ENCODE measurements at places on chromosomes 12 and 14.

- no peak for DNase-seq
Measured at GRCh38 chr12:54049108-54049507, 4.5 kb upstream of the HOXC4 start.

GRCh38 chr12:116336542-116337065, 59.1 kb upstream of the MED13L start:
- DNase-seq = no peak

- no peak for DNase-seq
Measured at GRCh38 chr14:92582706-92583452, 69.3 kb downstream of the RIN3 start.

GRCh38 chr14:95725685-95726336, 11.9 kb upstream of the TCL1A start:
- DNase-seq = no peak

GRCh38 chr14:75454963-75455546, 27.2 kb downstream of the JDP2 start:
- peak; percentile 65 for DNase-seq

DNA sequence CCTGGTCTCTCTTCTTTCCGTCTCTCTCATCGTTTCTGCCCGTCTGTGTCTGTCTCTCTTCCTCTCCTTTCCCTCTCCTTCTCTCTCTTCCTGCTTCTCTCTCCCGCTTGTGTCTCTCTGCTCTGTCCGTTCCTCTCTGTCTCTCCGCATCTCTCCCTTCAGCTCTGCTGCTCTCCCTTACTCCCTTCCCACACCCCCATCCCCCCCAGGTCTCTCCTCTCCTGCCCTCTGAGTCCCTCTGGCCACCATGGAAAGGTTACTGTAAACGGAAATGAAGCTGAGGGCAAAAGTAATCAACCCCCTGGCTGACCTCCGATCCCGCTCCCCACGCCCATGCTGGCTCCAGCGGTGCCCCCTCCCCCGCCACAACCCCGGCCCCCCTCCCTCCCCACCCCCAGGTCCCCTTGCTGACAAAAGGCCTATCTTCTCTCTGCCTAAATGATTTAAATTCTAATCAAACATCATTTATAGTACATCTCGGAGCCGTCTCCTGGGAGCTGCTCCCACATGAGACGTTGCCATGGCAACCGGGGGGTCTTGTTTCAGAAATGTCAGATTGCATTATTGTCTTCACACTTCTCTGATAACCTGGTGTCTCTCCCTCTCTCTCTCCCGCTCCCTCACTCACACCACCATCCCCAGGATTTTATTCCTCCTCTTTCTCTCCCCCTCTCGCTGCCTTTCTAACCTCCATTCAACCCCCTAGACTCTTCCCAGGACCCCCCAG, 203.8 kb downstream of the RBM19 start:
- DNase-seq = no peak

- no peak for DNase-seq
Measured at GRCh38 chr14:69661194-69661537, 49.8 kb downstream of the SUSD6 start.

GRCh38 chr12:70040141-70040540, 203.1 kb upstream of the CNOT2 start:
- DNase-seq = peak; percentile 34

- no peak for DNase-seq
Measured at GRCh38 chr12:107779077-107779831, 4.8 kb downstream of the ASCL4 start.

DNA sequence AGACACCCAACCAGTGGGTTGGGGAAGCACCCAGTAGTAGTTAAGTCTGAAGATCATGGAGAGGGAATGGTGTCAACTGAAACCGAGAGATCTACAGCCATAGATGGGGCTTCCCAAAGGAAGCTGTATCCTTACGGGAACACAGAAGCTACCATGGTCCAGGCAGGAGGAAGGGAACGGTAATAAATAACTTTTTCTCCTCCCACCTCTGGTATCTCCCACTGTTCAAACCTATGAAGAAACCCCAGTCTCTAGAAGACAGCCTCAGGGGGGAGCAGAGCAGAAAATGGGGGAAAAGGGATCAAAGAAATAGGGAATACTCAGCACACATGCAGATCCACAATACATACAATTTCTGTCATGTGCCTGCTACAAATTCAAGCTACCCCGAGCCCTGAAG, 33.4 kb downstream of the ZNF605 start:
- no peak for DNase-seq

DNA sequence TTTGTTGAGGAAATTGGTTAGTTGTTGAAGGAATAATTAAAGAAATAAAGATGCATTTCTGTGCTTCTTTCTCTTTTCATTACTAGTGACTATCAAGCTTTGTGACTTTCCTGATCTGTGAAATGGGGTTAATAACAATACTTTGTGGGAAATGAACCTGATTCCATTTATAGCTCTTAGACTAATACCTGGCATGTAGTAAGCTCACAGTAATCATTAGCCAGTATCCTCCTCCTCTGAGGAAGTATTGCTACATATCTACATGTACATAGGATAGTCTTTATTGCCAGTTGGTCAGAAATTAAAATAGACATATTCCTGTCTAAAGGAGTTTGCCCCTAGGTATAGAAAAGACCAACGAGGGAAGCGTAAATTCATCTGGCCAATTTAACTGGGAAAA, 1.8 kb upstream of the CCDC198 start:
- DNase-seq = no peak

DNA sequence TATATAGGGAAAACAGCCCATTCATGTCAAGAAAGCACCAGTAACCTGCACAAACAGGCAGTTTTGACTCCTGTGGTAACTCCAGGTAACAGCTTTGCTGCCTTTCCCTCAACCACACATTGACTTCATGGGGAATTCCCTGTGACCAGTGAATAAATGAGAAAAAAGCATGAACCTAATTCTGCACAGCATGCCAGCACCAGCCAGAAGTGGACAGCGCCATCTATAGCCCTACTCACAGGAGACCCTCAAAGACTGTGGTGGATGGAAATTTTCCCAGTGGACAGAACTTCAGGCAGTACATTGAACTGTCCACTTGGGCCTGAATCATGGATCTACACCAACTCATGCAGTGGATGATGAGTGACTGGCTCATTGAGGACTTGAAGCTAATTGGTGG, 152.1 kb downstream of the SLC8A3 start:
- DNase-seq = no peak

- DNase-seq = no peak
Measured at GRCh38 chr12:69457433-69457832, 12.8 kb upstream of the FRS2 start.

DNA sequence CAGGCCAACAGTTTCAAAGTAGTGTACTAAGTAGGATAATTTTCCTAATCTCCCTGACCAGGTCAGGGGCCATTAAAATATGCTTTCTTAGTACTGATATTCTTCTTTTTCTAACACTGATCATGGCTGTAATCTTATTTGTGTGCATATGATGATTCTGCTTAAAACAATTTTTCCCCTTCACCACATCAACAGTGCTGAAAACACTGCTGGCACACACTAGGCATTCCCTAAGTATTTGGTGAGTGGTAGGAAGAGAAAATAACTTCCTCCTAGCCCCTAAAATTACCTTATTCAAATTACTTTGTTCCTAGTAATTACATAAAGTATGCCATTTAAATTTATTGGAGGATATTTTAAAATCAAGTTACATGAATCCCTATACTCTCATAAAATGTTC, 49.9 kb upstream of the BBS10 start:
- DNase-seq = peak; percentile 11

DNA sequence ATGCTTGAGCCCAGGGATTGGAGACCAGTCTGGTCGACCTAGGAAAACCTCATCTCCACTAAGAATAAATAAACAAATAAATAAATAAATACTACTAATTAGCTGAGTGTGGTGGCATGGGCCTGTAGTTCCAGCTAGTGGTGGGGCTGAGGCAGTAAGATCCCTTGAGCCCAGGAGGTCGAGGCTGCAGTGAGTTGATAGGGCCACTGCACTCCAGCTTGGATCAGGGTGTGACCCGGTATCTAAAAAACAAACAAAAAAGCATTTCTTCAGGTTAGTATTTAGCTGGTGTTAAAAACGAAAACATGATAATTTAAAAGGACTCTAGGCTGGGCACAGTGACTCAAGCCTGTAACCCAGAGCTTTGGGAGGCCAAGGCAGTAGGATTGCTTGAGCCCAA, 1.2 kb upstream of the FGD4 start:
- DNase-seq = no peak

DNA sequence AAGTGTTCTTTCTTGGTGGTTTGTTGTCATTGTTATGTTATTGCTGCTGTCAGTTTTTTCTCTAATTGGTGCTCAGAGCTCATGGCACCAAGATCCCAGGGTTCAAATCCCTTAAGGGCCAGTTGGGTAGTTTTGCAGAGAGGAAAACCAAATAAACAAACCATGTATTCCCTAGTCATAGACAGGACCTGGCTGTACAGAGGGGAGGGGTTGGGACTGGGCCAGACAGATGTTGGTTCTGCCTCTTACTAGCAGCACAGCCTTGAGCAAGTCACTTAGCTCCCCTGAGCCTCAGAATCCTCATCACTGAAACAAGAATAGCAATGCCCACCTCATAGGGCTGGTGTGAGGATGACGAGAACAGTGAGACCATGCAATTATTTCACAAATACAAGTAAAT, 53.4 kb downstream of the LTBP2 start:
- peak; percentile 56 for DNase-seq

DNA sequence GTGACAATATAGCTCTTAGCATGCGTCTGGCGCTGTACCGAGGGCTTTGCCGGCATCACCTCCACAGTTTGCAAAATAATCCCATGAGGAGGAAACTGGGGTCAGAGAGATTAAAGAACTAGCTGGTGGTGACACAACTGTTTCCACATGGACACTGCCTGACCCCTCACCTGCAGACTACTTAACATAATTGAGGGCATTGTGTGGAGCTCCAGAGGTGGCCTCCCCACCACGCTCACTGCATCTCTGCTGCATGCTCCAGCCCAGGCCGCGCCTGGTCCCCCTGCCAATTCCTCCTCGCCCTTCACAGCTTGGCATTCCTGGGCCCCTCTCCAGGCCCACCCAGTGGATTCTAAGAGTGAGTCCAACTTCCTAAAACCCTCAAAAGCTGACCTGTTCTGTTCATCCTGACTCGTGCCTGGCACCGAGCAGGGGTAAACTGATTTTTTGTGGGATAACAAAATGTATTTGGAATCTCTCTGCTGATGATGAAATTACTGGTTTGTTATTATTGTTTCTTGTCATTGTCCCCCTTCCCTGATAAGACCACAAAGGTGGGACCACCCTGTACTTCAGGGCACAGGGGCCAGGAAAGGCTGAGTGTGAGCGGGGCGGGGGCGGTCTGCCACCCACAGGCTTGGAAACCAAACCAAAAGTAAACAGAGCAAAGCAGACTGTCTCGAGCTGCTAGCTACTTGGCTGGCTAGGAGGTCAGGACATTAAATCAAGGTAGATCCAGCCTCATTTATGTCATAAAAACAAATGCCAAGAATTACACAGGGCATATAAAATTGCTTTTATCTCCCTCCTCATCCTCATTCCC, 40.6 kb downstream of the CHGA start:
- no peak for DNase-seq

DNA sequence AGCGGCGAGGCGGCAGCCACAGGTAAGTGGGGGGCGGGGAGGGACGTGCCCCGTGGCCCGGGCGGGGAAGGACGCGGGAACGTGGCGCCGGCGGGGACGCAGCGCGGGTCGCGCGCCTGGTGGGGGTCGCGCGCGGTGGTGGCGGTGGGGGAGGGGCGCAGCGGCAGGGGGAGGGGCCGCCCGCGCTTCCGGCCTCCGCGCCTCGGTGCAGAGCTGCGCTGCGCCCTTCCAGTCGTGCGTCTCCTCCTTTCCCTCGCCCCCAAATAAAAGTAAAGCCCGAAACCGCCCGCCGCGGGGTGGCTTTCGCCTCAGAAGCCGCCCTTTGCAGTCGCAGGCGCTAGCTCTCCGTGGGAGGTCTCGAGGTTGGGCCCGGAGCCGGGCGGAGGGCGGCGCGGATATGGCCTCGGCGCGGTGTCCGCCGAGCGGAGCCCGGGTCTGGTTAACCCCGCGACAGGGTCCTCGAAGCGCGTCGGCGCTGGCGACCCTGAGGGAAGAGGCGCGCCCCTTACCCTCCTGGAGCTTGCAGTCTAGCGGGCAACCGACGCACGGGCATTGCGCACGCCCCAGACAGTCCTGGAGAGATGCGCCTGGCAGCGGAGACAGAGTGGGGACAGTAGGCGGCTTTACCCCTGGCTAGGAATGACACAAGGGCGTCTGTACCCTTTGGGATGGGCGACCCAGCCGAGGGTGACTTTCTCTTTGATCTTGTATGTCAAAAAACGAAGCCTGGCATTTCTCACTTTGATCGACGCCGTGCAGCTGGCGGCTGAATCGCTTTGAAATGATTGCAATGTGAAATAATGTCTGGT, 589 bp downstream of the ATF1 start:
- peak; percentile 80 for DNase-seq

DNA sequence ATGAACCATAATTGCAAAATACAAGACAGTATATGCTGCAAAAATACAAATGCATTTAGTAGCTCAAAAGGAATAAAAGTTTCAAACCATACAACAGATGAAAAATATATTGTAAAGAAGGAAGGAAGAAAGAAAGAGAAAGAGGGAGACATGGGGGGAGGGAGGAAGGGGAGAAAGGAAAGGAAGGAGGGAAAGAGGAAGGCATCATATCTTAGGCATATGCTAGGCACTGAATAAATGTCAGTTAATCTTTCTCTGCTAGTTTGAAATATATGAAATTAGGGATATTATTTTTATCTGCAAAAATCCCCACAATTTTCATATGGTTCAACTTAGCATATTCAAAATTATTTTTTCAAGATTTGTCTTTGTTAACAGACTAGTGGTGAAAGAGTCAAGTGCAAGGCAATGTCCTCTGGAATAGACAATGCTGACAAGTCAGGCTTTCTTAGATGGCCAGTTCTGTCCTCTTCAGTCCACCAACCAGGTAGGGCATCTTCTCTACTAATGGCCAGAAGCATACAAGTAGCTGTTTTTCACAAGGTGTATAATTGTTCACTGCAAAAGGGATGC, 506.4 kb downstream of the PRKD1 start:
- no peak for DNase-seq

GRCh38 chr12:102509123-102509626, 28.8 kb upstream of the IGF1 start:
- DNase-seq = peak; percentile 18

DNA sequence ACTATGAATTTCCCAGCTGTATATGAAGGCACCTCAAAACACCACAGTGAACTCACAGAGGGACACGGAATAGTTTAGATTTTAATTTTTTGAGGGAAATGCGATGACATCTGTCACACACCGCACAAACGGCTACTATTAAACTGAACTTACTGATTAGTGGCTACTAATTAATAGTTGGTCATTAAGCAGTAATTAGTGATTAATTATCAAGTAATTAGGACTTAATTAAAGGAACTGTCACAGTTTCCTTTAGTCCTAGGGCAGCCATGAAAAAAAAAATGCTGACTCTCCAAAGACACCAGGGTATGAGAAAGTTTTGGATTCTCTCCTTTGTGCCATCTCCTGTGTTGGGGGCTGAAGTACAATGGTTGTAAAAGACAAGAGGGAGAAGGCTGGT, 2.9 kb downstream of the OAS1 start:
- DNase-seq = no peak

- peak; percentile 5 for DNase-seq
Measured at GRCh38 chr14:95597784-95598211, 62.9 kb downstream of the GLRX5 start.

GRCh38 chr14:46344327-46344937, 307.1 kb downstream of the RPL10L start:
- no peak for DNase-seq

Data from adipocyte (in vitro differentiated cells).